Glutamatergic neuron (in vitro differentiated cells): ENCODE measurements at places on chromosomes 6 and 20. TPM values are rescaled to one million over a fixed set of nuclear protein-coding genes. Genes with fewer than 3 reads are reported as not detected.

DNA sequence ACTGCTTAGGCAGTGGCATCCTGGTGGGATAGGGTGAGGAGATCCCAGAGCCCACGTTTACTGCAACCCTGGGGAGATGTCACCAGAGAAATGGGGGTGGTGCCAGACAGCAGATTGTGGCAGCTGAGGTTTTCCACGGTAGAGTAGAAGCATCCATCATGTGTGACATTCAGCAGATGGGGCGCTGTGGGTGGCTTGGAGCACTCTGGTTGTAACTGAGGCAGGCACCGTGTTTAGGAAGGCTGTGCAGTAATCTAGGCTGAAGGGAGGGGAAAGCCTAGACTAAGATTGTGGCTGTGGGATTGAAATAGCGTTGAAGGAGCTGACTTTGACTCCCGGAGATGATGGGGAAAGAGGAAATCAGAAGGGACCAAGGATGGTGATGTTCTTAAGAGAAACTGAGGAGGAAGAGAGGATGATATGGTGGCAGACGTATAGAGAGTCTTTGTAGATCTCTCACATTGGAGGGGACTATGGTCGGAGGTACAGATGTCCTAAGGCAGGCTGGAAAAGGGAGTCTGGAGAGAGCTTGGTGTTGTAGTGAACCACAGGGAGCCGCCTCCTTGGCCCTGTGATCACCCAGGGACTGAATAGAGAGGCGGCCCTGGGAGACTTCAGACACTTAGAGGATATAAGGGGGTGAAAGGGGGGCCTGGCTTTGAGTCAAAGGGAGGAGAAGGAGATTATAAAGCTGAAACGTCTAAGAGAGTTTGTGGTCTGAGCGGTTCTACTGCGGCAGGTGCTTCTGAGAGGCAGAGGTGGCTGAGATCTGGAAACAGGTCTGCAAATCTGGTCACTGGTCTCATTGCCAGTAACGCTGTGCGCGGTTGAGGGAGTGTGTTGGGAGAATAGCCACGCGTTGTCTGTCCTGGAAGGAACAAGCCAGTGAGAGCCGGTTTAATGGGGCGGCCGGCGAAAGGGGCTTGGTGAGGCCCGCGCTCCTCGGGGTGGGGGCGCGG, 792 bp upstream of the MICA start:
- DNase-seq: no peak

APMAP gene
- total RNA-seq: 218 TPM

GRCh38 chr20:40704828-40705227, 15.8 kb upstream of the MAFB start:
- no peak for DNase-seq

GRCh38 chr6:125101631-125102030, 51.9 kb upstream of the TPD52L1 start:
- no peak for DNase-seq

OR2H1 gene
- total RNA-seq: not detected

DEFB132 gene
- total RNA-seq: not detected

DNA sequence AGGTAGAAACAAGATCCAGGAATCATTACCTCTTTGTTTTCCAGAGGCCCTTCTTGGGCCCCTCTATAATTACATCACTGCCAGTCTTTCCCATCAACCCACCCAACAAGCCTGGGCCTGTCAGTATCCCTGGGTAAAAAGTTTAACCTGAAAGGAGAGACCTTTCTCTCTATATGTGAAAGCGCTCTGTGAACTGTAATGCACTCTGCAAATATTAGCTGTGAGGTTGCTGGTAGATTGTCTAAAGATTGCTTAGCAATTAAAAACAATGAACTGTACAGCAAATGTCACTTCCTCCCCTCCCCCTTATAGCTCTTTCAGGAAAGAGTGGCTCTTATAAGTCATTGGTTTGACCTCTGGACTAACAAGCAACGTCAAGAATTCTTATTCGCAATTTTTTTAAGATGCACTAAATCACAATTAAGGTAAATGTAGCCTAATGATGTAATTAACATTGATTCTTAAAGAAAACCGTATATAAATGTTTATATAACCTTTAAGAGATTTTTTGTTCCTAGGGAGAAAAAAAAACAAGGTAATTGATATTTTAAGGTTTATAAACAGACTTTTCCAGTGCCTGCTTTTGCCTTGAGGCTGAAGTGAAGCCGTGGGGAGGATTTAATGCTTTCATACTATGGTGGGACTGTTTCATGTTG, 18.4 kb downstream of the ECT2L start:
- DNase-seq: no peak

SYCP2 gene
- total RNA-seq: 0.69 TPM

SLC17A2 gene
- total RNA-seq: not detected

FOXS1 gene
- not detected for total RNA-seq

DNA sequence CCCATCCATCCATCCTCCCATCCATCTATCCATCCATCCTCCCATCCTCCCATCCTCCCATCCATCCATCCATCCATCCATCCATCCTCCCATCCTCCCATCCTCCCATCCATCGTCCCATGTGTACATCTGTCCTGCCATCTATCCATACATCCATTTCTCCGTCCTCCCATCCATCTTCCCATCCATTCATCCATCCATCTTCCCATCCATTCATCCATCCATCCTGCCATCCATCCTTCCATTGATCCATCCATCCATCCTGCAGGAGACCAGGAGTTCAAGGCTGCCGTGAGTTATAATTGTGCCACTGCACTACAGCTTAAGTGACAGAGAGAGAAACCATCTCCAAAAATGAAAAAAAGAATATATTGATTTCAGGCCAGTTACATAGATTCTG, 356.5 kb downstream of the CDH26 start:
- no peak for DNase-seq

RIMS4 gene
- total RNA-seq: 96.1 TPM

PIGU gene
- total RNA-seq: 19.4 TPM

MYT1 gene
- total RNA-seq: 159 TPM

GRCh38 chr6:9404351-9405146, 969.2 kb upstream of the SLC35B3 start:
- DNase-seq: no peak

GRCh38 chr20:37518606-37519507, 2.2 kb upstream of the NNAT start:
- no peak for DNase-seq

DNA sequence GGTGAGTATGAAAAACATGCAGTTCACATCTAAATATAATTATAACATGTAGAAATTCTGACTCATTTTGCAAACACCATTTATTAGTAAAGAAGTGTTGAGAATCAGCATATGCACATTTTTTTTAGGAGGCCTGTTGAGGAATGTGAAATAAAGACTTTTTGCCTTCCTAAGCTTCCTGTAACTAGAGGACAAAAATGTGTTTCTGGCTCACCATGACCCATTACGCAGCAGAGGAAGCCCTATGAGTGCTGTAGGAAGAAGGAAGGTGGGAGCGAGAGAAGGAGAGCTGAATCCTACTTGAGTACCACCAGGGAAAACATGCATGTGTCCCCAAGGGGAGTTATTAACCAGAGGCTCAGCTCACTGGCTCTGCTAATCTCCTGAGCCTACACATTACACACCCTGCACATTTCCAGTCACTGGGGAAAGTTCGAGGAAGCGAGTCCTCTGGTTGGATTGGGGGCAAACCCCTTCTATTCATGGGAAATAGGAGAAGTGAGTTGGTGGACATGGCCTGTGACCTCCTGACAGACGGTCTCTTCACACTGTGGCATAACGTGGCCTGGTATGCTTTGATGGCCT, 540.5 kb upstream of the JAG1 start:
- DNase-seq: no peak

DNA sequence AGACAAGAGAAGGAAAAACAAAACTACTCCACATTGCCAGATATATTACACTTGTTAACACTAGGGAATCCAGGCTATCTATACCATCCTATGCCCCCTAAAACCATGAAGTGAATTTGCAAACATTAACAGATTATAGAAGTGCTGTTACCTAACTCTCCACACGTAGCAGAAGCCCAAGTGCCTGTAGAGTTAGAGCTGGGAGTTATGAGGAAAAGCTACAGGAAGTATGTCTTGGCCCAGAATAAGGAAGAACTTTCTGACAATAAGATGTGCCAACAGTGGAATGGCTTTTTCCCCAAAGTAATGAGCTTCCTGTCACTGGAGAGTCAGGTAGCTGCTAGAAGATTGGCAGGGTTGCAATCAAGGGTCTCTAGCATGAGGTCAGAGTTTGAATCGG, 32.5 kb downstream of the ADGRG6 start:
- DNase-seq: no peak

DNA sequence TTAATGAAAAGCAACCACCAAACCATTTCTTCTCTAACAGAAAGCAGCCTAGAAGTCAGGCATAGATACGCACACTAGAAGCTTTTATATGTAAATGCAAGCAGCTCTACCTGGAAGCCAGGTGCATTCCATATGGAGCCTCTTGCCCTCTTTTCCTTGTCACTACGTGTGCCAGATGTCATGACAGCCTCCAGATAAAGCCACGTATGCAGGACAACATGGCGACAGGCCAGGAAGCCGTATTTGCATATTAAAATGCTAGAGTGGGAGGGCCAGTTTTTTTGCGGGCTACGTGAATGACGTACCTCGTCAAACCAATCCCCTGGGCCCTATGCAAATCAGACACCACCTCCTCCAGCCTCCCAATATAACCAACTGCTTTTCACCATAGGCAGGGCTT, 308.1 kb upstream of the SPTLC3 start:
- DNase-seq: no peak

GRCh38 chr6:139028658-139029469, at the start of gene ABRACL:
Gene ABRACL (plus strand): TSS chr6:139028745. CDS start chr6:139034161, 5,416 bp downstream.
- peak; percentile 79 for DNase-seq

- no peak for DNase-seq
Observed at GRCh38 chr6:21984561-21984960, 312.3 kb downstream of the PRL start.

- DNase-seq: peak; percentile 67
Observed at GRCh38 chr6:44128020-44128917, 915 bp downstream of the TMEM63B start.

- no peak for DNase-seq
Observed at GRCh38 chr6:66851930-66852329, 1144.9 kb upstream of the EYS start.

DNA sequence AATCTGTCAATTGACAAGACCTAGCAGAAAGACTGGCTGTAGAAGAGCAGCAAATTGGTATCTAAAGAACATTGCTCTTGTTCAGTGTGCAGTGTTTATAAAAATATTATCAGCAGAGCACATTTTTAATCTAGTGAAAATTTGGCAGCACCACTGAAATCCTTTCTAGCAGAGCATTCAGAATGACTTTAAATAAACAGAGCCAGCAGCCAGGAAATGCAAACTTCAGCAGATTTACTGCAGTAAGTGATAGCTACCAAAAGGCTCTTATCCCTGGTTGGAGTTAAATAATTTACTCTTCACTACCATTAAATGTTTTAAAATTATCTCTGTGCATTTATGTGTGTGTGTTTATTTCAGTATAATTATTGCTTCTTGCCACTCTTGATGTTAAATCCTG, 590.9 kb upstream of the CITED2 start:
- DNase-seq: no peak

- DNase-seq: no peak
Observed at GRCh38 chr6:170278743-170279094, 12.2 kb downstream of the DLL1 start.

DNA sequence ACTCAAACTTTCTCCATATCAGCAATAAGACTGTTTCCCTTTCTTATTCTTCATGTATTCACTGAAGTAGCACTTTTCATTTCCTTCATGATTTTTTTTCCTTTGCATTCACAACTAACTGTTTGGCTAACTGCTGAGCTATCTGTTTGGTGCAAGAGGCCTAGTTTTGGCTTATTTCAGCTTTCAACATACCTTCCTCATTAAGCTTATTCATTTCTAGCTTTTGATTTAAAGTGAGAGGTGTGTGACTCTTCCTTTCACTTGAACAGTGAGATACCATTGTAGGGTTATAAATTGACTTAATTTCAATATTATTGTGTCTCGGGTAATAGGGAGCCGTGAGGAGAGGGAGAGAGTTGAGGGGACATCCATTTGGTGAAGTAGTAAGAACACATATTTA, 262.0 kb upstream of the PREP start:
- DNase-seq: no peak

DNA sequence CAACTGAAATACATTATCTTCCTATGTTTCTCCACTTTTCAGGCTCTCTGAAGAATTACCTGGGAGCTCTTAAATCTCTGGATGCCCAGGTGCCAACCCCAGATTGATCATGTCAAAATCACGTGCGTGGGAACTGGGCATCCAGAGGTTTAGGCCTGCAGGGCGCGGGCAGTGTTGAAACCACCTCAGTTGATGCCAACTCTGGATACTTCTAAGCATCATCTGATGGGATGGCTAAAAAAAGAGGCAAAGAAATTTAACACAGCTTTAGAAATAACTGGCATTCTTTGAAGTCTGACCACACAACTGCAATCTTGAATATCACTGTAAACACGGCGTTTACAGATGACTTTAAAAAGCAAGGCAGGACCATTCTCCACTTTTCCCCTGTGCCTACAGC, 41.9 kb downstream of the PTGIS start:
- DNase-seq: no peak

- DNase-seq: no peak
Observed at GRCh38 chr20:54278262-54278661, 70.4 kb downstream of the PFDN4 start.

DNA sequence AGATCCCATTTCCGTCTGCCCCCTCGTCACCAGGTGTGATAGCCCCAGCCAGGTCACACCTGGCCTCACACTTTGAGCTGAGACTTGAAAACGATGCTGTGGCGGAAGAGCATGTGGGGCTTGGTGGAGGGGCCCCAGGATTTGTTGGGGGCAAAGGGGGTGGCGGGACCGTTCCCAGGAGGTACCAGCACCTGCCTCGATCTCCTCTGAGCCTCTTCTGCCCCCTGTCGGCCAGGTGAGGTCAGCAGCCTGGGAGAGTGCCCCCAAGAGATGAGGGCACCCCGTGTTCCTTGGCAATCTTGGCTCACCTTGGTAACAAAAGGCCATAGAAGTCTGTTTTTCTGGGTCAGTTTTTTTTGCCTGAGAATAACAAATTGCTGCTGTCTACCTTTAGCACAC, 25.4 kb downstream of the SPATA2 start:
- no peak for DNase-seq

PET117 gene
- total RNA-seq: 13.7 TPM

GRCh38 chr6:109373762-109374161, 8.5 kb downstream of the CD164 start:
- DNase-seq: no peak

DNA sequence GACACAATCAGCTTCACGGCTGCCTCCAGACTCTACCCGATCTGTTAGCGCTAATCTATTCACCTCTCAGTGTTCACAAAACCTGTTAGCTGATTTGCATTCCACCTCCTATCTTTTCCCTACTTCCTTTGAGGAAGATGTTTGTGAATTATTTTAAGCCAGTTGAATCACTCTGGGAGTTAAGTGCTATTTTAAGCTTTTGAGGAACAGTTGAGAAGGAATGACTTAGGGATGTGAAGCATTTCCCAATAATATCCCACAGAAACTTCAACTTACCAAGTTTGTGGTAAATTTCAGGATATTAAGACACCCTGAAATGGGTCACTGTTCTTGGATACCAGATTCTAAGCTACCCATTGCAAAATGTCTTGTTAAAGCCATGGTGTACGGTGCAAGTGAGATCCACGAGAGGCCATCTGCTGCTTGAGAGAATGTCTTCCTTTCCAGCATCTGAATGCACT, 145.2 kb upstream of the CITED2 start:
- no peak for DNase-seq

- no peak for DNase-seq
Observed at GRCh38 chr20:14919501-14920081, 582.2 kb upstream of the FLRT3 start.

GRCh38 chr20:955656-956055, 39.5 kb upstream of the ANGPT4 start:
- DNase-seq: no peak
